ENCODE measurements at places on chromosomes 2 and 18.

DNA sequence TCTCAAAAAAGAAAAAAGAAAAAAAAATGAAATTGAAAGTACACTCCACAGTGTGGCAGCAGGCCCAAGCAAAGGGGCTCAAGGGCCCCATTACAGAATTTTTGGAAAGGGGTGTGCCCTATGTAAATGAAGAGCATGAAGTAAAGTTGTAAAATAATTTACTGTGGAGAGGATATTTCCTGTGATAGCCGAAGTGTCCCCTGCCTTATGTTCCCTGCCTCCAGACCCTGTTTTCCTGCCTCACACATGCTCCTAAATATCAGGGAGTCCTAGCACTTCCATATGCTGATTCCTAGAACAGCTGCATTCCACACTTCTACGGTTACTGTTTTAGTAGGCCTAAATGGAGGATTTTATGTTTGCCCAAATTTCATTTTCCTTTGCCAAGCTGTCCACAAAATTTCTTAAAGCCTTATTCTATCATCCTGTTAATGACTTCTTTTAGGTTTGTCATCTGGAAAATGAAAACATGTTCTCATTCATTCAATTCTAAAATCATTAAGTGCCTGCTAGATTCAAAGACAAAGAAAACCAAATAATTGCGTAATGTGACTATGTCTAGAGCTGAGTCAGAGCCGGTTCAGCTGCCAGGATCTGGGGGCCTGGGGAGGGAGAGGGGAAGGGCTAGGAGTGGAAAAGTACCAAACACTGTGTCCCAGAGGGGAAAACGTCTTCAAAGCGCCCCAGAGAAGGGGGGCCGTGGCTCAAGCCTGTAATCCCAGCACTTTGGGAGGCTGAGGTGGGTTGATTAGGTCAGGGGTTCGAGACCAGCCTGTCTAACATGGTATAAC is 25.9 kb upstream of the IMPA2 start:
- DNase-seq, result no peak

GRCh38 chr2:171432969-171433762 is 624 bp downstream of the METTL8 start:
- peak; percentile 34 for DNase-seq

DNA sequence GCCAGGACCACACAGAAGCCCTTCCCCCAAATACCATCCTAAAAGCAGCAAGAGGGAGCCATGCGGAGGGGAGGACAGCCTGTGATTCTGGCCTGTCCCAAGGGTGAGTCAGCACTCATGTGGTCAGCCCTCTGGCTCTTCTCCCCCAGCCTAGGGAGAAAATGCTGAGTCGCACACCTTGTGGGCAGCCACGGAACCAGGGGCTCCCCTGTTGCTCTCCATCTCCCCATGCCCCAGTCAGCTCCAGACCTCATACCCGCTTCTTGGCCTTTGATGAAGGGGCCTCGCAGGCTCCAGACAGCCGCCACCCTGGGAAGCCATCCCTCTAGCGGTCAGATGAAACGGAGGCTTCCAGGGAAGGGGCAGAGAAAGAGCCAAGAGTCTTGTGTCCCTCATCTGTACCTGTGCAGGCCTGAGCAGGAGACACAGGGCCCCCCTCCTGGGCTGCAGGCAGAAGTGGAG is 181.3 kb upstream of the SIX2 start:
- no peak for DNase-seq

DNA sequence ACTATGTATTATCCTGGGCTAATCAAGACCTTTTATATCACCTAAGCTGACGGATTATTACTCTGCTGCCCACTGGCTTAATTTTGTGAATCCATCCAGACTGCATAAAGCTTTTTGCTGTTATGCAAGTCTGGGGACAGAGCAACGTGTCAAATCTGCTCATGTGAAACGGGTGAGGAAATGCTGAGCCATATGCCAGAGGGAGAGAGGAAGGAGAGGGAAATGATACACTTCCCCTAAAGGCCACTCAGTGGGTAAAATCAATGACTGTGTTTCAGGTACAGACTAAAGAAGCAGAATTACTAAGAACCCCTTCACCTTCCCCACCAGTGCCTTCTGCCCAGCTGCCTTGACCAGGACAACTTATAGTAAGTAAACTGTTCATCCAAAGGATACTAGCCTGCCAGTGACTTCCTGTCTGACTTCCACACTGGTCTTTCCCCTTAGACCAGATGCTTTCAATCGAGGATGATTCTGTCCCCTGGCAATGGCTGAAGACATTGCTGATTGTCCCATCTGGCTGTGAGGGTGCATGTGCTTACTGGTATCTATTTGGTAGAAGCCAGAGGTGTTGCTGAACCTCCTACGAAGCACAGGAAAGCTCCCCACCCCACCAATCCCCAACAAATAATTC is 43.0 kb downstream of the STAT1 start:
- no peak for DNase-seq

DNA sequence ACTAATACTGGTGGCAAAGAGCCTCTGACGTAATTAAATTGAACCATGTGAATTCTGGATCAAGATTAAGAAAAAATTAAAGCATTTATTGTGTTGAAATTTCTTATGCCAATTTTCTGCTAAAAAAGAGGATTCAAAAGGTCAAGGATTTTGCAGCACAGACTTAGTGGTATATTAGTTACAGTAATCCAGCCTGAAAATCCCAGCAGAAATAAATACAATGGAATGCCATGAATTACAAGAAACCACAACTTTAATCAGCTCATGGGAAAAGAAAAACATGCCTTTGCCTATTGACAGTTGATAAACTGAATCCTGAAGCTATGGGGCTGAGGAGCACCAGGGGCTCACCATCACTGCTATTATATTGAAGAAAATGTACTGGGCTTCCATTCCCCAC is 114.8 kb upstream of the SATB2 start:
- DNase-seq, result no peak

GRCh38 chr18:69705987-69706386 is 241.7 kb downstream of the CD226 start:
- DNase-seq, result no peak

GRCh38 chr18:3279201-3280185 is 17.6 kb downstream of the MYL12B start:
- no peak for DNase-seq

GRCh38 chr2:241126771-241127202 is 22.5 kb downstream of the PASK start:
- DNase-seq, result no peak

DNA sequence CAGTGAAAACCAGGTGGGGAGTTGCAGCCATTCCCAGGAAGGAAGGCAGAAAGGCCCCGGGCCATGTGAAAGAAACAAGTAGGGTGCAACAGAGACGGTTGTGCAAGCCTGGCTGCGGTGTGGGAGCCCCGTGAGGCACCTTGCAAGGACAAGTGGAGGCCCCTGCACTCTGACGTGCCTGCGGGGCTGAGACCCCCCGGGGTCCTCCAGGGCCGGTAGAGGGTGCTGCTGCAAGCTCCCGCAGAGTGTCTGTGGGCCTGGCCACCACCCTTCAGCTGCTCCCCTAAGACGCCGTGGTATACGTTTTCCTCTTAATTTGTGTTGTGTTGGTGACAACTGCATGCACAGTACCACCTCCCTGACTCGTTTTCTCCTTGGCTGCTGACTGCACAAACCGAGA is 27.4 kb upstream of the MC5R start:
- DNase-seq, result no peak

GRCh38 chr2:73301636-73302035 is 8.3 kb upstream of the EGR4 start:
- DNase-seq, result no peak

DNA sequence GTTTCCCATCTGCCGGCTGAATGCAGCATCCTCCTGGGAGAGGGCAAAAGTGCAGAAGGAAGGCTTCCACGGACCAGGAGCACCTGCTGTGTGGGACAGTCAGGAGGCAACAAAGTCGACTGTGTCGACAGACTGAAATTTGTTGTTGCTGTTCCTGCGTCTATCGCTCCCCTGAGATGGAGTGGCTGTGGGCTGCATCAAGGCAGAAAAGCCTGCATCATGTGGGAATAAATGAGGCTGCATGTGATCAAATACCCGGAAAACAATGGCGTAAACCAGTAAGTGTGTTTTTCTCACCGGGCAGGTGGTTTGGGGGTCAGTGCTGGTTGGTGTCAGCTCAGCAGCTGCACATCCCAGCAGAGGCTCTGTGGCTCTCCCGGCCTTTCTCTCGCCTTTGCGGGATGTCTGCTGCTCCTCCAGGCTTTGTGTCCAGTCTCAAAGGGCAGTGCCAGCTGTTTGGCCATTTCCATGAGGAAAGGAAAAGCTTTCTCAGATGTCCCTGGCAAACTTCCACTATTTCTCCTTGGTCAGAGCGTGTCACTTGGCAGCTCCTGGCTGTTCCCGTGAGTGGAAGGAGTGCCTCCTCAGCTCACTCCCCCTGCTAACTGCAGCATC is 262.4 kb downstream of the NDUFA10 start:
- DNase-seq, result no peak

- no peak for DNase-seq
Measured at GRCh38 chr2:134276381-134277172, 22.7 kb downstream of the MGAT5 start.

DNA sequence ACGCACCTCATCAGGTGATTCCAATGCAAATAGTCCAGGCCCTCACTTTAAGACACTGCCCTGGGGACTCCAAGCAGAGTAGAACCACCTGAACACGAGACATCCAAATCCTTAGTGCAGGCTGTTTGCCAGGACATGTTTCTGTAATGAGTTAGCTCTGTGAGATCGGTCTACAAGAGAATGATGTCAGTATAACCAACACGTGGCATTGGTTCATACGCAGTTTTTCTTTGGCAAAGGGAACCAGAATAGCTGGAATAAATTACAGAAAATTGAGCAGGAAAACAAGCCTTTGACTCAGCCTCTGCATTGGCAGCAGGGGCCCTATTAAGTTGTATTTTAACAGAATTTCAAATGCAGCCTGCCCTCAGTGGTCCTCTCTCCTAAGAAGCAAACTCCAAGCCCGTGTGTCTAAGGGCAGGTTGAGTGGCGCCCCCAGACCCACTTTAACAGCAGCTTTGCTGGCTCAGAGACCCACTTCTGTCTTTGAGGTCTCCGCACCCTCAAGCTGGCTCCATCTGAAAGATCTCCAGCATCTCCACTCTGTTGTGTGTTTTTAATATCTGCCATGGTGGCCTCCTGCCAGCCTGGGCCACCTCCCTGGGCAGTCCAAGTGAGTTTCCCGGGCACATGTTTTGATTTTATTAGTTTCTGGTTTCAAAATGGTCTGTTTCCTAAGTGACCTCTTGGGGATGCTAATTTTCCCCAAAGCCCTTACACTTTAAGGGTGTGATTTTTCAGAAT is 61.3 kb downstream of the ALPK2 start:
- DNase-seq, result no peak

GRCh38 chr2:123746006-123746405 is 279.1 kb upstream of the CNTNAP5 start:
- no peak for DNase-seq

DNA sequence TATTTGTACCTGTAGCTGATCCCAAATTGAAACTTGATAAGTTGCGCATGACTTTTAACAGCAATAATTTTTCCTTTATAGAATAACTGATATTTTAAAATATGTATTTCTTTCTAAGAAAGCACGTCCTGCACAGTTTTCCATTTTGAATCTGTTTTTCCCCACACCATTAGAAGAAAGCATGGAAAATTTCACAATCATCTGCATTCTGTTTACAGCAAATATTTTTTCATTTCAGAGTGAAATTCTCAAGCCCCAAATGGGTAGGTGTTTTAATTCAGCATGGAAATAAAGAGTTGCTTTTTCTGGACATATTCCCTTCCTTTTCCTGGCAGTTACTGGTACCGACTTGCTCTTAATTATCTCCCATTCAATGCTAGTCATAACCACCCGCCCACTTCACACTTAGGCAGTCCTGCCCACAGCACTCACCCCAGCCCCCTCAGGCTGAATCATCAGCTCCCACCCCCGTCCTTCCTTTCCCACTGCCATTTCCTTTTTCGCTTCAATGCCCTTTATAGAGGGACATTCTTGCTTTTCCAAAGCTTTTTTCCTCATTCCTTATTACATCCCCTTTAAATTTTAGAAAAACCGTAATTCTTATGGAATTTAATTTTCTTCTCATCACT is 89.2 kb upstream of the GLS start:
- peak; percentile 27 for DNase-seq

GRCh38 chr2:237156857-237157779 is 71.4 kb downstream of the COPS8 start:
- DNase-seq, result no peak

DNA sequence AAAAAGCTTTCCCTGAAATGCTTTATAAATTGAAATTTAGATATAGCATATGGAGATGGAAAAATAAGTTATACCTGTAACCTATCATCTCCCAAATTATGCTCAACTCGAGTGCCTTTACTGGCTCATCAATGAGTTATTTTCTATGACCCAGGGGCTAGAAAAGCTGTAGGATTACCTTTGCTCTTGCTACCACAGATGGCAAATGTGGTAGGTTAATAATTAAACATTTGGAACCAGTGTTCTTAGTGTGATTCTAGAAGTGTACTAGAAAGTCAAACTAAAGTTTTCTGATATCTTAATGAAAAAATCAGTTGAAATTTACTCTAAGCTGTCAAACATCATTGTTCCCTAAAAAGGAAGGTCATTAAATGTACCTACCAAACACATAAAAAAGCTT is 22.5 kb downstream of the ALS2 start:
- DNase-seq, result no peak

DNA sequence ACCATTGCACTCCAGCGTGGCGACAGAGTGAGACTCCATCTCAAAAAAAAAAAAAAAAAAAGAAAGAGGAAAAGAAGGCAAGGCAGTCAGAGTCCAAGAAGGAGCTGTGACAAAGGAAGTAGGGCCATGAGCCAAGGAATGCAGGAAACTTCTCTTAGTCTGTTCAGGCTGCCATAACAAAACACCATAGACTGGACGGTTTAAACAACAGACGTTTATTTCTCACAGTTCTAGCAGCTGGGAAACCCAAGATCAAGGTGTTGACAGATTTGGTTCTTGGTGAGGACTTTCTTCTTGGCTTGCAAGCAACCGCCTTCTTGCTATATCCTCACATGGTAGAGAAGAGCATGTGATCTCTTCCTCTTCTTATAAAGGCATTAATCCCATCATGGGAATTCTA is 13.1 kb upstream of the SUMO1 start:
- DNase-seq, result no peak

DNA sequence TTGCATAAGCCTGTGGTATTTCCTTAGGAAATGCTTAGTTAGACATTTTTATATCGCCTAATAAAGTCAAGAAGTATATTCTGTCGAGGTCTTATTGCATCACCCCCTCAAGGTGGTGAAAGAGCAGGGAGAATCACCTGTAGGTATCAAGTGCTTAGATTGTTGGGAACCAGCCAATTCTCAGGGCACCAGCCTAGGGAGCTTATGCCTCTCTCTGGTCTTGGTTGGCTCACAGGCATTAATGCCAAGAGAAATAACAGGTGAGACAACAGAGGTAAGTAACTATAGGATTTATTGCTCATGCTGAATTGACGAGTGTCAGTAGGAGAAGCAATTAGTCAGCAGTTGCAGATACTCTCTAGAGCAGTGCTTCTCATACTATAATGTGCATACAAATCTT is 663.3 kb upstream of the ZNF804A start:
- DNase-seq, result no peak

GRCh38 chr18:48228301-48228715 is 180.9 kb downstream of the ZBTB7C start:
- DNase-seq, result no peak

All from activated T-cell treated with anti-CD3 and anti-CD28 coated beads for 48 hours (primary cell).